ENCODE measurements at places on chromosomes 3 and 15.

- DNase-seq: no peak
Observed at GRCh38 chr3:41318520-41318919, 119.2 kb downstream of the CTNNB1 start.

- no peak for DNase-seq
Observed at GRCh38 chr15:40763801-40764628, at the start of gene GCHFR. TSS of gene GCHFR (plus strand) at chr15:40764068. CDS start at chr15:40764181, 113 bp downstream.

DNA sequence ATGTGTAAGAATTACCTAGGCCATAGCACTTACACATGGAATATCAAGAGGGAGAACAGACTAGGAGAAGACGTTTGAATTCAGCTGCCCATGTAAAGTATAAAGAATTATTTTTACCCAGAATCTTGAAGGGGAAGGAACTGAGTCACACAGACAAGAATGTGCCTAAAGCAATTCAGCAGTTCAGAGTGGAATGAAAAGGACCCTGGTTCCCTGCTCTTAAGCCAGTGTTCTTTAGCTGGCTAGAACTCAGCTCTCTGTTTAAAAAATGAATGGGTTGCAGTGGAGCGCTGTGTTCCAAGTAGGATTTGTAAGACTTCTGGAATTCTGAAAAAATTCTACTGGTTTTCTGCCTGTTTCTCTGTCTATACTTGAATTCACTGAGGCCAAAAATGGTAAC lies 440.2 kb downstream of the LPP start:
- no peak for DNase-seq

DNA sequence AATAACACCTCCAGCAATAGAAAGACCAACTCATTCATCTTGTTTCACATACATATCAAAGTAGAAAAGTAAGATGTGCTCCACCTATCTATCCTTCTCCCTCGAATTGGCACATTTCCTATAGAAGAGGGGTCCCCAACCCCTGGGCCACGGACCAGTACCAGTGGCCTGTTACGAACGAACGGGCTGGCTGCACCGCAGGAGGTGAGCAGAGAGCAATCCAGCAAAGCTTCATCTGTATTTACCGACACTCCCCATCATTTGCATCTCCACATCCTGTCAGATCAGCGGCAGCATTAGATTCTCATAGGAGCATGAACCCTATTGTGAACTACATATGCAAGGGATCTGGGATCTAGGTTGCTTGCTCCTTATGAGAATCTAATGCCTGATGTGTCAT lies 95.0 kb upstream of the CGNL1 start:
- DNase-seq: no peak

DNA sequence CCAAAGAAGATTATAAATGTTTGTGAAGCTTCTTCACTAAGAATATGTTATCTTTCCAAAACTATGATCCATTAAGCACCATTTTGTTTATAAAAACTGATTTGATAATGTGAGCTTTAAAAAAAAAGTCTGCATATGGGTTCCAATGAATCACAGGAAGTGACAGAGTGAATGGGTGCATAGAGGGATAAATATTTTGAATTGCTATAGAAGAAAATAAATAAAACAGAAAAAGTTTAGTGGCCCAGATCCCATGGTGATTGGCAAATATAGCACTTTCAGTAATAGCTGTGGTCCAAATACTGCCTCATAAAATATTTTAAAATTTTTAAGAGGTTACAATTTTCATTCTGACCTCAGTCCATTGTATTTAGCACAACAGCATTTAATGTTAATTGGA lies 19.2 kb downstream of the CPA3 start:
- DNase-seq: no peak

GRCh38 chr3:4739289-4740236 lies 239.7 kb upstream of the BHLHE40 start:
- DNase-seq: no peak

All from D721Med (cell line).